AG08396 (cell line): ENCODE measurements at places on chromosomes 5 and 9.

DNA sequence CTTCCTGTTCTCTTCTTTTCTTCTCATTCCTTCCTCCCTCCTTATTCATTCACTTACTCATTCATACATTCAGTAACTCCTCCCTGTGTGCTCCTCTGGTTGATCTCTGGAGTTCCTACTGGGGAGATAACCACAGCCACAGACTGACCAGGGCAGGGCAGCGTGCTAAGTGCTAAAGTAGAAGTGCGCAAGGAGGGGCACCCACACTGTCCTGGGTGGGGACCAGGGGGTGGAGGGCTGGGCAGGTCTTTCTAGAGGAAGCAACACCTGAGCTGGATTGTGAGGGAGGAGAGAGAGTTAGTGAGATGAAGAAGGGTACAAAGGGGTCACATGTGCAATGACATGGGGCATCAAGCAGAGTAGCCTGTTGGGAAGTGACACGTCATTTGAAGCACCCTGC is 13.8 kb downstream of the ENHO start:
- DNase-seq: no peak

DNA sequence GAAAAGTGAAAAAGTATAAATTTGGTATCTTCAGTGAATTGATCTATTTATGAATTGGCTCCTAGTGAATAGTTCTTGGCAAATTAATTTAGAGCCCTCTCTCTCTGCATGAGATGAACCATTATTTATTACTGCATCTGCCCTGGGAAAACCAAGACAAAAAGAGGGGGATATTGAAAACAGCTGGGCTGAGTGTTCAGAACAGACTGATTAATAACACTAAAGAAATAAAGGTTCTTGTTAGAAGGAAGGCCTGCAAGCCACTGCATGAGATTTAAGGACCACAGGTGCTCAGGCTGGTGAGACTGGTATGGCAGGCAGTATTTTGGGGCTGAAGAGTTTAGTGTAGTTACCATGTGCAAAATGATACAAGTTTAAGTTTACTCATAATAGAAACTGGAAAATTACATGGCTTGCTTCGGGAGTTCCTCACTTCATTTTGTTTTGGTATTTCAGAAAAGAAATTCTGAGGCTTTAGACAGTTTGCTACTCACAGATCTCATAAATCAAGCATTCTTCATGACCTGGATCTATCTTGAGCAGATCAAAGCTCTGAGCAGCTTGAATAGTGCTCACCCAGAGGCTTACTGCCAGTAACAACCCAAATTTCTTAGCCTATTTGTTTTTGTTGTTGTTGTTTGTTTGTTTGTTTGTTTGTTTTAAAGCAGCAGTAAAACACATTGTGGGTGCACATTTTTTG is 56.1 kb downstream of the KIAA1958 start:
- no peak for DNase-seq

DNA sequence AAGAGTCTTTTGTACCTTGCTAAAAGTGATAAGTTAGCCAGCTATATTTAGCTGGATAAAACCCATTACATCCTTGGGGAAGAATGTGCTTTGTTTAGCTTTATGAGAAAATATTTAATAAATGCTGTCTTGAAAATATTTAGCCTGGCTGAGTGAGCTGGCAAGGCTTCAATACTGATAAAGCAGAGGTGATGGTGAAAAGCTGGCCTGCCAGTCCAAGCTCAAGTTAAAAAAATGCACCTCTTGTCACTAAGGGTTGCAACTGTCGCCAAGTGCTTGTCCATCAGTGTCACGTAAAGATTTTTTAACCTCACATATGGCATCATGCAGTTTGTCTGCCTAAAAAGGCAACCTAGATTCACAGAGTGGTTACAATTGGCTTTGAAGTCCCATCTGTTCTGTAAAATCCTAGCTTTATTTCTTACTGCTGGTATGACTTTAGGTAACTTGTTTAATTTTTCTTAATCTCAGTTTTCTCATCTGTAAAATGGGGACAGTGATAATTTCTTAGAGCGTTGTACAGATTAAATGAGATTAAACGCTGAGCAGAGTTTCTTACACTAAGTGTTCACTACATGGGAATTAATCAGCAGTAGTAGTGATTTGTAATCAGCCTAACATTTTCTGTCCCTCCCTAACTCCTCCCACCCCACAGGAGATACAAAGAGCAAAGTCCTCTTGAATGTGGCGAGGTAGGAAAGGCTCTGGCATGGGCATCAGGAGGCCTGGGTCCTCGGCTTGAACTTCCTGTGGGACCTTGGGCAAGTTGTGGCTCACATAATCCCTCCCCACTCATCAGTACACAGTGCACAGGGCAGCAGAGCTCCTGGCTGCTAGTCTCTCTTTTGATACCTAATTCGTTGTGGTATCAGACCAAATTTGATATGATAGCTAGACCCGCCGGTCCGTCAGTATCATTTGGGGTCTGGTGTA is 48.7 kb downstream of the PIK3R1 start:
- DNase-seq: peak; percentile 30

DNA sequence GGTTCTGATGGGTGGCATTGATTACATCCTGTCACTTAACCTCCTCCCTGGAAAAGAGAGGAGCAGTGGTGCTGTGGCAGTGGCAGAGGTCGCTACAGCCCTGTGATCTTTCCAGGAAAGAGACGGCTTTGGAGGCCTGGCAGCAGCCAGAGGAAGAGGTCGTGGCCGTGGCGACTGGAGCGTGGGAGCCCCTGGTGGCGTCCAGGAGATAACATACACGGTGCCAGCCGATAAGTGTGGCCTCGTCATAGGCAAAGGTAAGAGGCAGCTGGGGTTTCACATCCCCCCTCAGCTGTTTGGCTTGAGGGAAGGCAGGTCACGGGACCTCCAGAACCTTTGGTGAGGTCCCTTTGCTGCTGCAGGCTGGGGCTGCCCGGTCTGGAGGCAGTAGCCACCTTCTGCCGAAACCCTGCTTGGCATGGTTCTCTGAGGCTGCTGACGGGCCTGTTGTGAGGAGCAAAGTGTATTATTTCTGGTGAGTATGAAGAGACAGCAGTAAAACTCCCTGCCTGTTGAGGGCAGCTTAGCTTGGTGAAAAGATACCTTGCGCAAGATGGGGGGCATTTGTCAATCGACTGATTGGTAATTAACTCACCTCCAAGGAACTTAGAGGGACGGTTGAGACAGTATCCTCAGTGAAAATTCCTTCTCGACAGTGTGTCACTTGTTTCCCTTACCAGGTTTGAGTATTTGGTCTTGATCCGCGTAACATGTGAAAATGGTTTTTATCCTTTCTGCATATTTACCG is 38.0 kb upstream of the PRDM12 start:
- peak; percentile 48 for DNase-seq

GRCh38 chr5:106959387-106959786 is 711.4 kb downstream of the EFNA5 start:
- DNase-seq: no peak

DNA sequence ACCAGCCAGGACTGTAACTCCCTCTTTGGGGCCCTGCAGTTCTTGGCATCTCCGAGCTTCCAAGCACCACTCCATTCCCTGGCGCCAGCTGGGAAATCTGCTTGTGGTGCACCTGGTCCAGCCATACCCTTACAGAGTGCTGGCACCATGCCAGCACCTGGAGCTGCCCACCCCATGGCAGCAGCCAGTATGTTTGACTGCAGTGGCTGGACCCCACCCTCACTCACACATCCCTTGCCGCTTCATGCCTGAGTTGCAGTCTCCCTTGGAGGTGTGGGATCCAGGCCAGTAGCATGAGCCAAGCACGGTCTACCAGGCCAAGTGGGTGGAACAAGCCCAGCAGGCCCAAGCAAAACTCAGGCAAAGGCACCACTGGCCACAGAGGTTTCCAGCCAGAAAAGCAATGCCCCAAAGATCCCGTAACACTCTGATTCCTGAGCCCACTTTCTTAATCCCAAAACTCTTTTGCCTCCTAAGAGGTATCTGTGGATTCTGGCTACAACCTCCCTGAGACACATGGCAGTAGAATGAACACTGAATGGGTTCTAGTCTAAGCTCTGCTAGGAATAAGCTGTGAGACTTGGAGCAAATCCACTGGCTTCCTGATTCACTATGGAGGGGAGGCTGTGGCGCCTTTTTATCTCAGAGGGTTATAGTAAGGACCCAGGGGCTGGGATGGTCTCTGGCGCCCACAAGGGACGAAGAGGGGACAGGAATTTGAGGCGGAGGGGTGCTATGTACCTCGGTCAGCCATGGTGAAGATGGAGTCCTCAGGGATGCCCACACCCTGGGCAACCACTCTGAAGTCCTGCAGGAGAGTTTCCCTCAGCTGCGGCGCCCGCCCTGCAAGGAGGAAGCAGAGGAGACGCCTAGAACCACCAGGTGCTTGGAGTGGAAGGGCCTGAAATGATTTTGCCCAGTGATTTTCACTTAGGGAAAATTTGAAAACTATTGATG is 5.6 kb downstream of the AMBP start:
- no peak for DNase-seq

DNA sequence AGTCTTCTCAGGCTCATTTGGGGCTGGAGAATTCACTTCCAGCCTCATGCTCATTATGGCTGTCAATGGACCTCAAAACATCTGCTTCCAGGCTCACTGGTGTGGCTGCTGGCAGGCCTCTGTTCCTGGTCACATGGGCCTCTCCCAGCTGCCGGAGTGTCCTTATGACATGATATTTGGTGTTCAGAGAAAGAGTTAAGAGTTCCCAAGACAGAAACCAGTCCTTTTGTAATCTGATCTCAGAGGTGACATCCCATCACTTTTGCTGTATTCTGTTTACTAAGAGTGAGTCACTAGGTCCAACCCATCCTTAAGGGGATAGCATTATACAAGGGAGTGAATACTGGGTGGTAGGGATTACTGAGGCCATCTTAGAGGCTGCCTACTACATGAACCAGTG is 104.6 kb downstream of the CACNA1B start:
- DNase-seq: no peak

DNA sequence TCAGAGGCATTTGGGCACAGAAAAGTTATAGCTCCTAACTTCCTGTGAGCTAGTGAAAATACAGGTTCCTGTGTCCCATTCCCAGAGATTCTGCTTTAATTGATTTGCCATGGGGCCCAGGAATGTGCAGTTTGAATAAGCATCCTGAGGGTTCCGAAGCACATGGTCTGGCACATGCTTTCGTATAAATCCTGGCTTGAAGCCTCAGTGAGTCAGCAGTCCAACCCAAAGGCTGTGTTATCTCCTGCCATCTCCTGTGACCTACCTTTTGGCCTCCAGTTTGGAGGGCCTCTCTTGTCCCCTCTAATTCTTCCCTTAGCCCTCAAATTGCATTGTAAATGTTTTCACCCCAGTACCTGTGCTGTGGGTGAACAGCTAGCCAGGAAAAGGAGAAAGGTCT is 183.8 kb downstream of the NR3C1 start:
- DNase-seq: no peak
